Mucosa of gallbladder (tissue), 1 donor: ENCODE measurements at places on chromosomes 6 and 20. TPM values are rescaled to one million over a fixed set of nuclear protein-coding genes. Genes with fewer than 3 reads are reported as not detected.

Gene SPTLC3
- 26.7 TPM for total RNA-seq

Gene BCAS1
- 13.2 TPM for total RNA-seq

Gene DEF6
- 19.5 TPM for total RNA-seq

Gene ADGRB3
- 2.0 TPM for total RNA-seq

Gene OOEP
- 0.58 TPM for total RNA-seq

Gene HCRTR2
- not detected for total RNA-seq

Gene BTNL2
- total RNA-seq, result not detected

Gene EFCAB8
- total RNA-seq, result 0.20 TPM

Gene SLC17A1
- 0.63 TPM for total RNA-seq

Gene LPA
- 1.3 TPM for total RNA-seq

Gene BPIFA1
- not detected for total RNA-seq
